ENCODE measurements at places on chromosomes 3 and 15. TPM values are rescaled to one million over a fixed set of nuclear protein-coding genes. Genes with fewer than 3 reads are reported as not detected.

The ZKSCAN7 gene
- 3.5 TPM for total RNA-seq

The NDN gene
- 85.8 TPM for total RNA-seq

The HTR3E gene
- not detected for total RNA-seq

The SPG21 gene
- 79.1 TPM for total RNA-seq

The TGM5 gene
- total RNA-seq: 0.58 TPM

Measured in gastroesophageal sphincter (tissue), 4 donors.